ENCODE measurements at places on chromosomes 5 and 9.

GRCh38 chr5:177601126-177601525 lies 1.2 kb downstream of the B4GALT7 start:
- DNase-seq: no peak

GRCh38 chr5:80874162-80874561 lies 86.0 kb upstream of the RASGRF2 start:
- DNase-seq: no peak

- no peak for DNase-seq
These were observed 10.0 kb downstream of the ALG2 start for GRCh38 chr9:99211746-99212145.

DNA sequence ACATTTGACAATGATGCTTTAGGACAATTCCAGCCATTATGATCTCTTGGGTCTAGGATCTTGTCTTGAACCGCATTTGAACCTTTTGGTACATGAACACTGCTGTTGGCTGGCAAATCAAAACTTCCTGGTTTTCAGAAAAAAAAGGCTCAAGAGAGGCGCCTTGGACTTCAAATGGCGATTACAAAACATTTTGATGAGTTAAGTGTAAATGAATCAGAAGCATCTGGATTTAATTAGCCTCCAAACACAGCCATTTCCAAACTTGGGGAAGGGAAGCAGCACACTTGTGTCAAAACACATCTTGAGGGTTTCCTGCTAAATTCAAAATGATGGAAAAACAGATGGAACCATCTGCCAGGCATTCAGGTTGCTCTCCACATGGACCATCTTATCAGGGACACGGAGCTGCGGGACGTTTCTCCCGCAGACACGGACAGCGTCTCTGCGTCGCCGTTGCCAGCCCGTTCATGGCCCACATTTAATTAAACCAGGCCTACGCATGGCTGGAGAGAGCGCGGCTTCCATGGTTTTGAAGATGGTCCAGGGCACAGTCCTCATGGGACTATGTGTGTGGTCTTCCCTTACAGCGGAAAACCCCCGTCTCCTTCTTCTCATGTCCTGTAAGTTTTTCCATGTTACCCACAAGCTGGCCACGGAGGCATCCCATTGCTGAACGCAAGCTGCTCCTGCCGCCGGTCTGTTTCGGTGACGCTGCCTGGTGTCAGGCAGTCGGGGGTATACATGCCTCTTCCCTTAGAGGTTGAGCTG lies 55.8 kb upstream of the PTCH1 start:
- no peak for DNase-seq

- DNase-seq: no peak
These were observed 153.2 kb upstream of the MVB12B start for GRCh38 chr9:126173401-126173800.

- DNase-seq: no peak
These were observed 285.1 kb upstream of the CDH6 start for GRCh38 chr5:30908356-30908755.

- no peak for DNase-seq
These were observed 5.2 kb downstream of the SLC31A2 start for GRCh38 chr9:113155911-113156588.

DNA sequence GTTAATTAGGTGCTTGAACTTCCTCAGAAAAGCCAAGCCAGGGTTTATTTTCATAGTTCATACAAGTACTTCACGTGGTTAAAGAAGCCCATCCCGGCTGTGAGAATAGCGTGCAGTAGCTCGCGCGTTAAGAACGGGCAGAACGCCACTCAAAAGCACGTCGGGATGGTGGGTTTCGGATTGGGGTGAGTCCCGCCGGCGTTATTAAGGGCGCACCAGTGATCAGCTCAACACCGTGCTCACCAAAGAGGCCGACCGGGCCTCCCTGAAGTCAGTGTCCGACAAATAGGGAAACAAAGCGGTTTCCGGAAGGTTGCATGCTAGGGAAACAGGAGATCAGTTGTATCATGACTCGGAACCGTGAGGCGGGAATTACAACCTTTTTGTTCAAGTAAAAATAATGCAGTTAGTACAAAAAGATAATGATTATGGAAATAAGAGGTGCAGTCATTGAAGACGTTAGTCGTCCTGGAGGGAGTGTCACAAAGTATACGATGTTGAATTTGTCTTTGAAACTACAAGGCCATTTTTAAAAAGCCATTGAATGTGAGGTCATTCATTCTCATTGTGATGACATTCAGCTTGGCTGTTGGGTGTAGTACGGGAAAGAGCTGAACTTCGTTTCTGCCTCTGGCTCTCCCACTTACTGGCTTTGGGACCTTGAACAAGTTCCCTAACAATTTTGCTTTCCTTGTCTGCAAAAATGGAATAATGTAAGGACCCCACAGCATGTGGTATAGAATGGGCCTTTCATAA lies 992 bp downstream of the SETD9 start:
- DNase-seq: peak; percentile 31

DNA sequence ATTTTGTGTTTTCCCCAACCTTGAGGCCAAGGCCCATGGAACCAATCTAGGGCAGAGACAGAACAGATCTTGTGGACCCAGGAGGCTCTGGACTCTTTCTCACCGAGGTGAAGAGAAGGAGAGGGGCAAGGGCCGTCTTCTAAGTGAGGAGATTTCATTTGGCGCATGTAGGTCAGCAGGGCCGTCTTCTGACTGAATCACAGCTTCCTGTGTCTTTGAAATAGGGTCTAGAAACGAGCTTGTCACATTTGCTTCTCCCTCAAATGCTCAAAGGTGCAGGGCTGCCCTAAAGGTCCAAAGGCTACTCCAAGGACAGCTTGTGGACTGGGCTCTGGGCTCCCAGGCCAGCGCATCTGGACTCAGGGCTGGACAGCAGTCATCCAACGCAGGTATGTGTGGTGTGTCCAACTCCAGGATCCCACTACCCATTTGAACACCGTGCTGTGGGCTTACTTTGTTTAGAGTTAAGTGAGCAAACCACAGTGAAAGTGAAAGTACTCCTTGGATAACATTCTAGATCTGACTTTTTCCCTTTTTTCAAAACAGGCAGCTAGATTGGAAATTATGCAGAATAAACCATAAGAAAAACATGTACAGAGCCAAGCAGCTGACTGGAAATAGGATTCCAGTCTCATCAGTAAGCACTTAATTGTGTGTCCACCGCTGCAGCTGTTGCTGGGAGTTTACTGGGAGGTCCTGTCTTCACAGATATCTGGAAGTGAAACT lies 357.0 kb downstream of the GADD45G start:
- no peak for DNase-seq

GRCh38 chr5:169561893-169562292 lies 21.7 kb upstream of the SPDL1 start:
- no peak for DNase-seq

DNA sequence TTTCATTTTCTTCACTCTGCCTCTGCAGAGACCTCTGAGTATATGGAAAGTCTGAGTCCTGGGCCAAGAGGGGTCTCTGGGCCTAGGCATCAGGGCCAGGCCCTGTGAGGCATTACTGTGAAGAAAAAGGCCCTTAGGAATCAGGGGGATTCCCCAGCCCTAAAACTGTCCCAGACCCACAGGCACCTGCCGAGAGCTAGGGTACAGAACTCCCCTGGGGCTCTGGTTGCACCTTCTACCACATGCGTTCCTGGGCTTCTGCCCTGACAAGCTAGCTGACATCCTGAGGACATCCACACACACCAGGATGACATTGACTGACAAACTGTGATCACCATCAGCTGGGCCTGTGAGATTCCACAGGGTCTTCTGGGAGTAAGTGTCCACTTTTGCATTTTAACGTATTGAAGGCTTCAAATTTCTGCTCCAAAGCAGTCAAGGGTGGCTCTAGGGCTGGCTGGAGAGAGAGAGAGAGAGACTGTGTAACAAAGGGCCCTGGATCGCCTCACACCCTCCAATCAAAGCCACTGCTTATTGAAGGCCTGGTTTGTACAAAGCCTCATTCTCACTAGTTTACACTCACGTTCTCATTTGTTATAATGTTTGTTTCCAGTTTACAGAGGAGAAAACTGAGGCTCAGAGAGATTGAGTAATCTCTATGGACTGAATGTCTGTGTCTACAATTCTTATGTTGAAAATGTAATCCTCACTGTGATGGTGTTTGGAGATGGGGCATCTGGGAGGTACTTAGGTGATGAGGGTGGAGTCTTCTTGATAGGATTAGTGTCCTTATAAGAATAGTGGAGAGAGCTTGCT lies 45.1 kb downstream of the TGFBI start:
- no peak for DNase-seq

- no peak for DNase-seq
These were observed 306.3 kb downstream of the TLE4 start for GRCh38 chr9:79877943-79878602.

GRCh38 chr5:15463231-15463980 lies 36.6 kb upstream of the FBXL7 start:
- no peak for DNase-seq

DNA sequence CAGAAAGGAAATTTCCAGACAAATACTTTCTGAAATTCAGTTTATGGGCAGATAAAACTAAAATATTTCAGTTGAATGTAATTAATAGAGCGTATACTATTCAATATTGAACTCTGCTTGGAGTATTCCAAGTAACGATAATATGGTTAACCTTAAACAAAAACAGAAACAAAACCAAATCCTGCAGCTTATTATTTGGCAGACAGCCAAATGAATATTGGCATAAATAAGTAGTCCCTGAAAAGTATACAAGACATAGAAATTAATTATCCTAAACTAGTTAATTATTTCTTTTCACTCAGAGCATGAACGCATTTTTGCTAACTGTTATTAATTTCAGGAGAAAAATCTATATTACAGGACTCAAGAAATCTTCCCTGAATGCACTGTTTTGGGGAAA lies 1574.0 kb downstream of the MAT2B start:
- DNase-seq: no peak

- DNase-seq: no peak
These were observed 329.4 kb downstream of the ARRDC3 start for GRCh38 chr5:91053741-91054025.

DNA sequence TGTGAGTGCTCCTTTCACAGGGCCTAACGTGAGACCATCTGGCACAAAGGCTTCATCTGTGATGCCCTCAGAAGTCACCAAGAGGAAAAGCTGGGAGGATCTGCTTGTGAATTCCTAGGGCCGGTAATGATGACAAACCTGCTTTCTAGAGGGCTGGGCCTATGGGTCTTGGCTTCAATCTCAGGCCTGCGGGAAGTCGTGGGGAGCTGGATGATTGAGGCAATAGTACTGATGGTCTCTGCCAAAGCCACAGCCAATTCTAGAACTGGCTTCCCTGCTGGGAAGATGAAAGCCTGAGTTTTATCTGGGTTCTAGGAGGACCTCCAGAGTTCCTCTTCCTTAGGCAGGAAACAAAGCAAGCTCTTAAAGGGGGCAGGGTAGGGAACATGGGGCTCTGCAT lies 102.7 kb downstream of the TMEM215 start:
- DNase-seq: no peak

DNA sequence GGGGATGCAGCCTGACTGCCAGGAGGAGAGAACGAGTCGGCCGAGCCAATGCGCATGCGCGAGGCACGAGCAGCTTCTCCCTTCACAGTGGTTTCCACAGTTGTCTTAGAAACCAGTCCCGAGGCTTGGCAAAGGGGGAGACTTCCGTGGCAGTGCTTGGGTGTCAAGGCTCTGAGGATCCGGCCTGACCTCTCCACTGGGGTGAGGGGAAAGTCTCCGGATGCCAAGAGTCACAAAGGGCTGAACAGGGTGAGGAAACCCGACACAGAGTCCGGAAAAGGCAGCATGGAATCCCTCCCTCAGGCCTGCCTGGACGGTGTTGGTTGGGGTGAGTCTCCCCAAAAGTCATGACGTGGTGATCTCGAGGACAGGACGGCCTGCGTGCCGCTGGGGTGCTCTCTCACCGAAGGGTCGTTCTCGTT lies 475.5 kb downstream of the SPATA31A7 start:
- DNase-seq: no peak

DNA sequence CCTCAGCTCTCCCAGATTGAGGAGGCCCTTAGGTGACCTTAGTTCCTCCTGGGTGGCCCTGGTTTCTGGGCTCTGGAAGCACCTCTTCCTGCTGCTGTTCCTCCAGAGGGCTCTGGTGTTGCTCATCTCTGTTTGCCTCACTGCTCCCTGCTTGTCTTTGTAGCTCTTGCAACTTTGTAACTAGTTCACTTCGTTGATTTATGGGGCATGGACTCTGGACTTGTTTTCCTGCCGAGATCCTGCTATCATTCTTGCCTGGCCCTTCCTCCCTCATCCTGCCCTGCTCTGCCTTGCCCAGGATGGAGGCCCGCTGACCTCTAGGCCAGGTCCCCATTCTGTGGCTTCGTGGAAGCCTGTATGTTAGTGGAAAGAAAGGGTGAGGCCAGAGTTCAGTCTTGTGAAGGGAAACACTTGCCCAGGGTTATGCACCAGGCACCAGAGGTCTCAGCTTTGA lies 169.3 kb downstream of the MACROH2A1 start:
- no peak for DNase-seq

GRCh38 chr5:91885291-91886265 lies 502.5 kb upstream of the ARRDC3 start:
- no peak for DNase-seq

DNA sequence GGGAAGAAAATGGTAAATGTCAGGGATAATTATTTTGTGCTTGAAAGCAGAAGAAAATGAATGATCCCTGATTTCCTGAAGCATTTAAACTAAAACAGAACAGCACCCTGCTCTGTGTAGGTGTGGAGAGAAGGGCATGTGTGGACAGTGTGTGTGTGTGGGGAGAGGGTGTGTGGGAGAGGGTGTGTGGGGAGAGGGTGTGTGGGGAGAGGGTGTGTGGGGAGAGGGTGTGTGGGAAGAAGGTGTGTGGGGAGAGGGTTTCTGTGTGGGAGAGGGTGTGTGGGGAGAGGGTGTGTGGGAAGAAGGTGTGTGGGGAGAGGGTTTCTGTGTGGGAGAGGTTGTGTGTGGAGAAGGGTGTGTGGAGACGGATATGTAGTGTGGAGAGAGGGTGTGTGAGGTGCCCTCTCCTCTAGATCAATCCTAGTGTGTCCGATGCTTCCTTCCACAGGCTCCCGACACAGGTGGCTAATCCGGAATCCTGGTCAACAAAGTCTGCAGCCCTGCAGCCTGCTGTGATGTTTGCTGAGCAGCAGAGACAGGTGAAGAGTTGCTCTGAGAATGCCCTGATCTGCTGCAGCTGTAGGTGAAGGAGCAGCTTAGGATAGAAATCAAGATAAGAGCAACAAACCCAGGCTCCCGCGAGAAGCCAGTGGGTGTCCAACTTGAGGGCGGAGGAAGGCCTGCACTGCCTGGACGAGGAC lies 15.5 kb downstream of the IRX4 start:
- no peak for DNase-seq

GRCh38 chr9:112271466-112272098 lies 61.8 kb downstream of the PTBP3 start:
- no peak for DNase-seq
